ENCODE measurements at places on chromosomes 4 and X.

GRCh38 chr4:145101091-145101490, 3.0 kb downstream of the ABCE1 start:
- no peak for DNase-seq

GRCh38 chrX:20015945-20016615, 25.2 kb upstream of the BCLAF3 start:
- no peak for DNase-seq

- DNase-seq, result no peak
Measured at GRCh38 chrX:50403903-50404302, 66.7 kb downstream of the DGKK start.

DNA sequence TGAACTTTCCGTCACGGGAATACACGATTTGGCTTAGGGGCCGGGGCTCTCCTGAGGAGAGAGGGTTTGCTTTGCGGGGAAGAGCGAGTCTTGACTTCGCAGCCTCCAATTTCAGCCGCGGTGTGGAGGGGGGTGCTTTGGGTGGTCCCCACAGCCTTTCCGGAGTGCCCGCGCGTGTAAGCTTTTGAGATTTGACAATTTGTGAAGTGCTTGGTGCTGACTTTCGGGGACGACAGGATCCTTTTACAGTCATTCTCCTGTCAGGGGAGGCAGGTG, 355 bp downstream of the SCML1 start:
- no peak for DNase-seq

DNA sequence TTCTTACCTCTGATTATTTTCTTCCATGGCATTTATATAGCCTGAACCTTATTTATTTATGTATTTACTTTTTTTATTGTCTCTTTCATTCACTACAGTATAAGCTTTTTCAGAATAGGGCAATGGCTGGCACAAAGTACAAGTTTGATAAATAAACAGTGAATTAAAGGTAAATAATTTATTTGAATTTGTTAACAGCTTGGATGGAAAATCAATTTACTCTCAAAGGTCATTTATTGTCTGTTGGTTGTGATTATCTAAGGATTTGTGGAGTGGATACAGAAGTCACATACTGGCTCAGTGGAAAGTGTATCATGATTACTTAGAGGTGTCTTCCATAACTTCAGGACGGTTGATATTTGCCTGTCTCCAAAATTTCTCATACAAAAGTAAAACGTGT, 2472.9 kb downstream of the PCDH7 start:
- DNase-seq, result no peak

All from SIG-M5 (cell line).